ENCODE measurements at places on chromosomes 7 and 10.

- peak; percentile 69 for DNase-seq
Observed at GRCh38 chr10:93376372-93377293, 105.5 kb downstream of the MYOF start.

GRCh38 chr7:43454936-43455518 is 127.9 kb upstream of the STK17A start:
- DNase-seq, result no peak

- DNase-seq, result no peak
Observed at GRCh38 chr10:28263136-28263857, 39.6 kb downstream of the MPP7 start.

- DNase-seq, result no peak
Observed at GRCh38 chr10:58820861-58821751, 308.4 kb downstream of the BICC1 start.

DNA sequence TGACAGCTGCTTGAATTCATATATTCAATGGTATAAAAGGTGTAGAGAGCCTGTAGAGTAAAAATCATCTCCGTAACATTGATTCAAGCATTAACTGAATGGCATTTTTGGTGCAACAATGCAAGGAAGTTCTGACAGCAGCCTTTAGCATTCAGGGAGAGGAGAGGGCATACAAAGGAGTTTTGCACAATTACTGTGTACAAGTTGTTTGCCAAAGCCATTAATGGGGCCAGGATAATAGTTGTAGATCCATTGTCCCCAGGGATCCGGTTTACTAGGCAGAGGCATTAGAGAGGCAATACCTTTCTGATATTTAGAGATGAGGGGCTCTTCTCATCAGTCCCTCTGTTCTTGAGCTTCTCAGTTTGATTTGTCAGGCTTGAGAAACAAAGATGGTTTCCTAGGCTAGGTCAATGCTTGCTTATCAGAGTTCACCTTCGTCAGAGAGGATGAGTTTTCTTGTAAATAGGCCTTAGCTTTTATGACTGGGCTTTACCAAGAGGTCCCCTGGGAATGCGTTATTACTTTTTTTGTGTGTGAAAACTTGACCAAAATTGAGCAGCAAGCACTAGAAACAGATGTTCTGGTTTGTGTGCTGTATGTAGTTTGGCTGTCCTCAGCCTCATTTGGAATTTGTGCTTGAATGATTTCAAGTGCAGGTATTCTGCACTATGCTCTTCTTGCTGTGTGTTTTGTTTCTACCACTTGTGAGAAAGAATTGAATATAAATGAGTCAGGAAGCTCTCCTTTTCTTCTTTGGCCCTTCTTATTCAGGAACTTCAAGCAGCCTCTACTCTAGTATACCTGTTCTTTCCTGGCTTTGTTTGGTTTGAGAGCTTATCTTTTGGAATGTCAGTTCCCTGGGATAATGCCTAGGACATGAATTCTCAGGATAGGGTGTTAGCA is 32.0 kb downstream of the SND1 start:
- DNase-seq, result no peak
